Mesenteric fat pad (tissue), 1 donor: ENCODE measurements at places on chromosomes 16 and 17. TPM values are rescaled to one million over a fixed set of nuclear protein-coding genes. Genes with fewer than 3 reads are reported as not detected.

Gene ATF7IP2
- total RNA-seq = 7.4 TPM

DNA sequence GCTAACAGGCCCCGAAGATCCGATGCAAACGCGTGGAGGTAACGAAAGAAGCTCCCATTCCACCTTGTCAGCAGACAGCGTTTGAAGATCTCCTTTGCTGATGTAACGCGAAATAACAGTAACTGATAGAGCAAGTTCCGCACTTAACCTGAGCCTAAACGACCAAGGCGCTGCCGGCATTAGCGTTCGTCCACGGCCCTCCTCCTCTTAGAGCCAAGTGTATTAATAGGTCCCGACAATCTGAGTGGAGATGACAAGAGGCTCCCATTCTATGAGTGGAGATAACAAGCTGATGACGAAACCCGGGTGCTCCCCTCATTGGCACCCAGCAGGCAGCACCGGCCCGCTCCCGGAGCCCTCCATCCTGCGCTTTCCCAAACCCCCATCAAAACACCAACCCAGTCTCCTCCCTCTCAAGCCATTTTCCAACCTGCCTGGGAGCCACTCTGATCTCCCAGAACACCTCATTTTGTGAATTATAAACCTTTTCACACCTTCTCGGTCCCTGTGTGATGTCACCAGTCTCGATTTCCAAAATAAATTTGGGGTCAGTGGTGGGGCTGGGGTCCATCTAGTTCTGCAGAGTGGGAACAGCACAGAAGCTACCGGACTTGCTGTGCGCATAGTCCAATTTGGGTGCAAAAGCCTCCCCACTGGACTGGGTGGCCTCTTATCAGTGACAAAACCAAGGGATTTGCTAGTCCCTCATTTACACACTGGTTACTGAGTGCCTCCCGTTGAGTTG is 35.4 kb upstream of the ARL4D start:
- no peak for DNase-seq

DNA sequence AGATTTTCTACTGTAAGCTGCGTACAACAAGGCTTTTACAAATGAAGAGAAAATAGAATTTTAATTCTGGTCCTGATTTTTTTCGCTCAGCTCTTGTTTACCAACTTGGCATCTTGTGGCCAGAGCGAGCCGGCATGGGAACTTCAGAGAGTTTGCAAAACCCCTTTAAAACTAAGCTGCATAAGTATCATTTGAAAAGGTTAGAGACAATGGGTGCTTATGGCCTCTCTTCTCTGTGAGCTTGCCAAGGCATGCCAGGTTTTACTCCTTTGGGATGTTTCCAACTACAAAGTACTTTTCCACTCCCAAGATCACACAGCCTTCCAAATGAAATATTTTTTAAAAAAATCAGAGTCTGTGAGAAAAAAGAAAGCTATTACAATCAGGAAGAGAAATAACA is 62.4 kb upstream of the FA2H start:
- no peak for DNase-seq

- DNase-seq = no peak
Measured at GRCh38 chr17:37553401-37553966, 55.7 kb downstream of the SYNRG start.

GRCh38 chr17:45745601-45746494 is 38.3 kb upstream of the CRHR1 start:
- no peak for DNase-seq

- DNase-seq = no peak
Measured at GRCh38 chr16:57764341-57765159, 29.0 kb downstream of the KATNB1 start.

GRCh38 chr17:48462946-48463345 is 32.9 kb upstream of the SKAP1 start:
- DNase-seq = no peak

- no peak for DNase-seq
Measured at GRCh38 chr17:47230864-47231263, 21.7 kb downstream of the MYL4 start.

DNA sequence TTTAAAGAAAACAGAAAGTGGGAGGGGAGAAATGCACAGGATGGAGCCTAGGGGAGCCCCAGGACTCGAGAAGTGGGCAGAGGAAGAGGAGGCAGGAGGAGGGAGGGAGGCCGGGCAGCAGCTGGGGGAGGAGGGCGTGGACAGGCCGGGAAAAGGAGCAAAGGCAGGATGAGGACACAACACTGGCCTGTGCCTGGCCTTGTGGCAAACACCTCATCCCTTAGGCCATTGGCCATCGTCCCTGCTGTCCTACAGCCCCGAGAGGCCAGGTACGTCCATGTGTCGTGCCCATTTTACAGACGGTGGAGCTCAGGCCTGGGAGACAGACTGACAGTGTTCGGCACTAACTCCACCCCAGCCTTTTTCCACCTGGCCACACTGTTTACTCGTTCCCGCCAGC is 15.9 kb downstream of the JPH3 start:
- no peak for DNase-seq

Gene RTN4RL1
- total RNA-seq = 11.2 TPM

Gene HBA1
- 275 TPM for total RNA-seq

- no peak for DNase-seq
Measured at GRCh38 chr16:84225571-84225970, 14.2 kb downstream of the KCNG4 start.

- no peak for DNase-seq
Measured at GRCh38 chr17:32627239-32627996, 140.6 kb downstream of the CDK5R1 start.

DNA sequence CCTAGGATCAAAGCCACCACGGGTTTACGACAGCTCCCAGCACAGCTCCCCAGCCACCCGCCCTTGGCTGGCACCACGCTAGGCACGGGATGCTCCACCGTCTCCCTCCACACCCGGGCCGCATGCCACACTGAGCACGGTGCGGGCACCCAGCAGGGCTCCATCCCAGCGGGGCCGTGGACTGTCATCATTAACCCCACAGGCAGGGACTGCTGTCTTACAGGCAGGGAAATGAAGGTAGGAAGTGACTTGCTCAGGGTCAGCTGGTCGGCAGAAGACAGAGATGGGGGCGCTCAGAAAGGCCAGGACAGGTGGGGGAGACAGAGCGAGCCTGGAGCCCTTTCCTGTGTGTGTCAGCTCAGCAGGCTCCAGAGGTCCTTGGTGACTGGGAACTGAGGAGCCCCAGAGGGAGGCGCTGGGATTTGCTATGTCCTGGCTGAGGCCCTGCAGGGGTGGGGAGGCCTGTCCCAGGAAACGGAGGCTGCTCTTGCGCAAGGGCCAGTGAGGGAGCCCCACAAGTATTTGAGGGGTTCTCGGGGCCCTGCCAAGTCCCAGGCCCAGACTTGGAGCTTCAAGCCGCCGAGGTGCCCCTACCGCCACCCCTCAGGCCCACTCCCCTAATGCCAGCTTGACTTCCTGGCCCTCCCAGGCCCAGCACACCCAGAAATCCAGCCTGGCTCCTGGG is 3.2 kb downstream of the UBALD1 start:
- no peak for DNase-seq

DNA sequence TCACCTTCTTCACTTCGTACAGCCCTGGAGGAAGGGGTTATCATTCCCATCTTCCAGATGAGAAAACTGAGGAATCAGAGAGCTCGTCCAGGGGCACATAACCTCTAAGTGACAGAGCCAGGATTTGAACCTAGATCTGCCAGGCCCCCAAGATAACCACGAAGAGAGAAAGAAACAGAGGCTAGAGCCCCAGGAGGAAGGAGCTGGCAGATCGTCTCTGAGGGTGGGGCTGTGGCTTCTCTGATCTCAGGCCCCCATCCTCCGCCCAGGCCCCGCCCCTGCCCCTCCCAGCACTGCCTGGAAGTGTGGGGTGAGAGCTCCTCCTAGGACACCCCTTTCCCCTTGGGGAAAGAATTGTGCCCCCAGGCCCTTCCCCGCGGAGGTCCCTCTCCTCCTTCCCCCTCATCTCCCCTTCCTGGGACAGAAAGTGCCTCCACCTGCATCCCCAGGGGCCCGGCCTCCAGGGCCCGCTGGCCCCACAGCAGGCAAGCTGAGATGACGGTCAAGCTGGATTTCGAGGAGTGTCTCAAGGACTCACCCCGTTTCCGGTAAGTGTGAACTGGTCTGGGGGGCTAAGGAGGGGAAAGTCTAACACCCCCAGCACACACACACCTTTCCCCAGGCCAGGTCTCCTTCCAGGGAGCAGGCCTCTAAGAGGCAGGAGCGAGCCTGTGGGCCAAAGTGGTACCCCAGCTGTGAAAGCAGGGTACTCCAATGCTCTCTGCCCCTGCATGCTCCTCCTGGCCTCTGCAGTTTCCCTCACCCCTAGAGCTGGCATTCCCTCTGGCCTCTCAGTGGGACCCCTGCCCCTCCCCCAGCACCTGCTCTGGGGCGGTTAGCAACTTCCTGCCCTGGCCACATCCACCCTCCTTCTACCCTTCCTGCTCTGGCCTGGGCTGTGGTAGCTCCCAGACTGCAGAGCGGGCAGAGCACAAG is at the start of gene ACAP1:
ACAP1 (plus strand) TSS at position 290 of the 936 bp plus-strand sequence; CDS start at position 496, 206 bp downstream.
- DNase-seq = no peak

- no peak for DNase-seq
Measured at GRCh38 chr17:39709319-39709997, 9.6 kb downstream of the ERBB2 start.

- no peak for DNase-seq
Measured at GRCh38 chr16:31008149-31008548, 2.3 kb downstream of the STX1B start.
